ENCODE measurements at places on chromosomes 4 and X. TPM values are rescaled to one million over a fixed set of nuclear protein-coding genes. Genes with fewer than 3 reads are reported as not detected.

DNA sequence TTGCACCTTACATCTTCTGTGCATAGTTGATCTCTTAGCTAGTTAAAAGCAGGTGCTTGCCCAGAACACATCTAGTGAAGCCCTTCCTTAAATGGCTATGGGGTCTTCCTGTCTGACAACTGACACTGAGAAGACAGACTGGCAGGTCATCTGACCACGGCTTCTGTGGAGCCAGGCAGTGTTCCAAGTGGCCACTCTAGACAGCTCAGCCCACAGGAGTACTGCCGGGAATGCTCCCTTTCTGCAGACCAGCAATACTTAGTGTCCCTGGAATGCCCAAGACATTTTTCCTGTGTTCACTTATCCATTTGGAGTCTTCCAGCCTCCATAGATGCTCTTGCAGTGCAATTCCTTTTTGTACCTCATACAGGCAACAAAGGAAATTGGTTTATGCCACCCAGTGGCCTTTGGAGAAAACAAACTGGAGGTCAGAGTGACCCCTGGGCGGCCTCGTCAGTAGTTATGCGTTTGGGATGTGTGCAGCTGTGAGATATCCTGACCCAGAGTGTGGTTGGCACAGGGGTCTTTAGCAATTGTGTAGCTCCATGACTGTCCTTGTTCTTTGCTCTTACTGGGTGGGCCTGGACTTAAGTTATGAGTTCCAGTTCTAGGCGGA lies 335.5 kb downstream of the ARHGAP10 start:
- DNase-seq, result no peak

- peak; percentile 25 for DNase-seq
Measured at GRCh38 chr4:24032371-24032989, 142.6 kb upstream of the PPARGC1A start.

DNA sequence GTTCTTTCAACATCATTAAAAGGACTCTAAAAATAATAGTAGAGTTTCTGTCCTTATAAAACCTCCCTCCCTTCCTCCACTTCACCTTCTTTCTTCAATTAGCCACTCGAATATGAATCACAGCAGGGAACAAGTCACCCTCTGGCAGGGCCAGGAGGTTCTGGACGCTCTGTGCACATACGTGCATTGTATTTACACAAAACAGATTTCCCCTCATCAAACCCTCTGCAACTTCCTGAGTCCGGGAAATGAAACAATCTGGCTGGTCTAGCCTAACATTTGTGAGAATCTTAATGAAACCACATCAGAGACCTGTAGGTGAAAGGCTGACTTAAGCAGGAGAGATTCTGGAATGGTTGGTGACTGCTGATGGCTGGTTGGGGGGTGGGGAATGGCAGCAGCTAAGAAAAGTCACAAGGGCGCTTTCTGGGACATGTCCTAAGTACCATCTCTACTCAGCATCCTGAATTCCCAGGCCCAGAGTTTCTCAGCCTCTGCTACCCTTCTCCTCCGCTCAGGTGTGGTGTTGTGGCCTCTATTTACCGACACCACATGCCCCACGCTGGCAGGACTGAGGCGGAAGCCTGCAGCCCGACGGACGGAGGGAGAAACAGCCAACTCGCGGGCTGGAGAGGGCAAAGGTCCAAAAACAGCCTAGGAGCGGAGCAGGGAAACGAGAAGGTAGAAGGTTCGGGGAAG lies 1.0 kb downstream of the ZDHHC9 start:
- DNase-seq, result peak; percentile 55

Gene KLKB1
- not detected for total RNA-seq

DNA sequence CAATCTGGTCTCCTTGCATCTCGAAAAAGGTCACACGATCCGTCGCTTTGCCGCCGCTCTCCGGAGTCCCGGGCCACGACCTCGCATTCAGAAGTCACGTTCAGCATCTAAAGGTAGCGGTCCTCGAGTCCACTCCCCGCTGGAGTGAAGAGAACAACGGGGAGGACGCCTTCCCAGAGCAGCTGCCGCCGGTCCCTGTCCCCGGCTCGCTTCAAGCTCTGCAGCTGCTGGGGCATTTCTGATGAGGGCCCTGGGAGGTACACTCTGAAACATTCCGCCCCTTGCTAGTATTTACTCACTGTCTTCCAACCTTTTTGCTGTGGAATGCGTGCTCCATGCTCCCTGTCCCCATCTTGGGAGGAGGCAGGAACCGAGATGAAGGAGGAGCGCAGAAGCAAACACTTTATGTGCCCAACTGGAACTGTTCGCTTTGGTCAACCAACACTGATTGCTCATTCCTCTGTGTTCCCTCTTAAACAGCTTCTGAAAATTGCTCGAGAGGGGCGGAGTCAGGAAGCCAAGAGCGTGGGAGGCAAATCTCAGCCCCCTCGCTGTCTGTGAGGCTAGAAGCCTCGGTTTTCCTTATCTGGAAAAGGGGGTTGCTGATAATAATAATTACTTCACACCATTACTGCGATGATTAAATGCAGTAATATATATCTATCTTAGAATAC lies 6.4 kb upstream of the VAMP7 start:
- no peak for DNase-seq

Gene PLXNA3
- total RNA-seq, result 191 TPM

Gene ATP2B3
- not detected for total RNA-seq

- DNase-seq, result no peak
Measured at GRCh38 chrX:48919360-48919841, 577 bp upstream of the PIM2 start.

GRCh38 chr4:25938787-25939186 lies 24.8 kb downstream of the SMIM20 start:
- DNase-seq, result peak; percentile 15

Gene PRDX4
- 84.6 TPM for total RNA-seq

DNA sequence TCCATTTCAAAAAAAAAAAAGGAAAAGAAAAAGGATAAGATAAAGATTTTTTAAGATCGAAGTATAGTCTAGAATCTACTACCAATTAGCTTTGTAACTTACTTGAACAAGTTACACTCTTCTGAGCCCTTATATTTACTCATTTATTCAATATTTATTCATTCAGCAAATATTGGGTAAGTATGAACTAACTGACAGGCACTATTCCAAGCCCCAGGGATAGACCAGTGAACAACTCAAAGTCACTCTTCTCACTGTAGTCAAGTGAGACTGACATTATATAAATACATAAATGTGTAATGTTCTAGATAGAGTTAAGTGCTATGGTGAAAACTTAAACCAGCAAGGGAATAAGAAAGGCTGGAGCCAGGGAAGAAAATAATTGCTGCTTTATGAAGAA lies 131.6 kb downstream of the ARHGAP24 start:
- no peak for DNase-seq

GRCh38 chr4:158871335-158871724 lies 102.5 kb downstream of the FNIP2 start:
- DNase-seq, result no peak

- DNase-seq, result no peak
Measured at GRCh38 chr4:30881985-30882384, 161.8 kb downstream of the PCDH7 start.

GRCh38 chr4:189293459-189293858 lies 647.2 kb upstream of the FRG1 start:
- DNase-seq, result no peak

- no peak for DNase-seq
Measured at GRCh38 chr4:147407261-147408045, 73.4 kb upstream of the EDNRA start.

Gene FGF5
- total RNA-seq, result not detected

DNA sequence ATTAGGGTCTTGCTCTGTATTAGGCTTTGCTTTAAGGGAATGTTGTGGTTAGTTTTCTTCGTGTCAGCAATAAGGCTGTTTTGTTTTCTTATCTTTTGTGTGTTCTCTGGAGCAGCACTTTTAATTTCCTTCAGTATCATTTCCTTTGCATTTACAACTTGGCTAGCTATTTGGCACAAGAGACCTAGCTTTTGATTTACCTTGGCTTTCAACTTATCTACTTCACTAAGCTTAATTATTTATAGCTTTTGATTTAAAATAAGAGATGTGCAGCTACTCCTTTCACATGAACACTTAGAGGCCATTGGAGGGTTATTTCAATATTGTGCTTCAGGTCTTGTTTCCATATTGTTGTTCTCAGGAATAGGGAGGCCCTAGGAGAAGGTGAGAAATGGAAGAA lies 68.2 kb downstream of the FAT4 start:
- no peak for DNase-seq

Gene BEX5
- total RNA-seq, result 21.9 TPM

Gene INTU
- 9.1 TPM for total RNA-seq

- DNase-seq, result no peak
Measured at GRCh38 chr4:42778349-42778748, 114.2 kb upstream of the GRXCR1 start.

DNA sequence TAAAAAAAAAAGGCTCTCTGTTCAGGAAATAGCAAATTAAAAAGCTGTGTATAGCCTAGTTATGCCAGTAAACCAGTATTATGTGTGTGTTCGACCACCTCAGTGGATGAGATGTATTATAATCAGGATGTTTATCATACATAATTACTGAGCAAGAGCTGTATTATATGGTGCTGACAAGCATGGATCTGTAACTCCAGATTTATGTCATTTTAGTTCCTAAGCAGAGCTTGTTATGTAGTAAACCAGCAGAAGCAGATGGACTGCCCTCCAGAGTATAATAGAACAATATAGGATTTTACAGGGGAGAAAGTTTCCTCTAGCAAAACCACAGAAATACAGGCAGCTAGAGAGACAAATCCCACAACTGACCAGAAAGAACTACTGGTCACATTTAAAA lies 627.4 kb upstream of the EPHA5 start:
- no peak for DNase-seq

Gene HERC5
- 8.4 TPM for total RNA-seq

Gene FAM53A
- not detected for total RNA-seq

- no peak for DNase-seq
Measured at GRCh38 chr4:7924163-7924562, 15.5 kb downstream of the AFAP1 start.

- DNase-seq, result no peak
Measured at GRCh38 chr4:169657470-169658107, 37.2 kb downstream of the CLCN3 start.

Gene VMA21
- total RNA-seq, result 21.3 TPM

Gene C4orf46
- 1.9 TPM for total RNA-seq

Gene IQCM
- total RNA-seq, result not detected

Gene TREX2
- 5.1 TPM for total RNA-seq
